Stimulated activated CD4-positive, alpha-beta T cell treated with anti-CD3 and anti-CD28 coated beads, Interleukin-4, amount 100 ng/mL, for 24 hours (primary cell): ENCODE measurements at places on chromosomes 6 and 20.

- DNase-seq = no peak
Measured at GRCh38 chr6:31573239-31574105, 1.4 kb downstream of the LTA start.

DNA sequence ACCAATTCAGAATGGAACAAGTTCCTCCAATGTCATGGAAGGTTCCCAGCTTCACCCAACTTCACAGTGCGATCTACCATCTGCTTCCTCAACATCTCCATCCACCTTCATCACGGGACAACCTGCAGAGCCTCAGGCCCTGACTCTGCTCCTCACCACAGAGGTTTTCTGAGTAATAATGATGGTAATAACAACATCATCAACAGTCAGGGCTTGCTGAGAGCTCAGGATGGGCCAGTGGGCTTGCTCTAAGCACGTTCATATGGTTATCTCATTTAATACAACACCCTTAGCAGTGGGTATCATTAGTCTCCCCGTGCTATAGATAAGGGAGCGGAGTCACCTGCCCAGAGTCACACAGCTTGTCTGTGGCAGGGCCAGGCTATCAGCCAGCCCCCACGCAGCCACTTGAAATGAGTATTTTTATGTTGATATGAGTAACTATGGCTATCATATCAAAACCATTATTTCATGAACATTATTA lies 38.6 kb downstream of the PREX1 start:
- DNase-seq = peak; percentile 45

DNA sequence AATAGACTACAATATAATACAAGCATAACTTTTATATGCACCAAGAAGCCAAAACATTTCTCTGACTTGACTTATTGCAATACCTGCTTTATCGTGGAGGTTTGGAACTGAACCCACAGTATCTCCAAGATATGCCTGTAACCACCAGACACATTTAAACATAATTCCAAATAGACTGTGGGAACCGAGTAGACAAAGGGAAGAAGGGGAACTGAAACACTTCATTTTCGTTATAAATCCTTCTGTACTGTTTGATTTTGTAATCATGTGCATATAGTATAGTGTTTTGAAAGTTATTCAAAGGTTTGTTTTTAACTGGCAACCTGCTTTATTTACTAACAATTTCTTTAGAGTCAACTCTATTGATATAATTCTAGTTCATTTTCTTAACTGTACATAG lies 154.9 kb upstream of the BEND6 start:
- DNase-seq = no peak

DNA sequence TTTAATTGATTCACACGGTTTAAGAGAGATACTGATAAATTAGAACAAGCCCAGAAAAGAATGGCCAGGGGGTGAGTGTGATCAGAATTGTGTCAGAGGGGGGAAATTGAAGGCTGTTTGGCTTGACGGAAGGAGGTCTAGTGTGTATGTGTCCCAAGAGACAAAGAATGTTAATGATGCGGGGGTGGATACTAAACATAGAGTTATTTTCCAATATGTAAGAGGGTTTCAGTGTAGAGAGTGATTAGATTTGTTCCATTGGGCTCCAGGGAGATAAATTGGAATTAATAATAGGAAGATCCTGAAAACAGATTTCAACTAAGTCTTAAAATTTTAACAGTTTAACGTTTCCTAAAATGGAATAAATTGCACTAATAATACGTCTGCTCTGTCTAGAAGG lies 38.1 kb upstream of the UTRN start:
- no peak for DNase-seq

- no peak for DNase-seq
Measured at GRCh38 chr6:163706500-163707087, 292.1 kb downstream of the QKI start.

- no peak for DNase-seq
Measured at GRCh38 chr6:160084198-160084776, 37.3 kb upstream of the SLC22A1 start.

GRCh38 chr6:118419448-118420394 lies 128.4 kb upstream of the PLN start:
- no peak for DNase-seq

GRCh38 chr6:100289285-100289684 lies 175.4 kb downstream of the SIM1 start:
- DNase-seq = no peak

GRCh38 chr6:139050770-139051313 lies 22.3 kb downstream of the ABRACL start:
- no peak for DNase-seq

- no peak for DNase-seq
Measured at GRCh38 chr6:26053992-26054780, 33.0 kb upstream of the HFE start.

- no peak for DNase-seq
Measured at GRCh38 chr20:60310560-60311349, 352.5 kb downstream of the CDH26 start.

- no peak for DNase-seq
Measured at GRCh38 chr6:82178077-82178758, 69.3 kb downstream of the IBTK start.

DNA sequence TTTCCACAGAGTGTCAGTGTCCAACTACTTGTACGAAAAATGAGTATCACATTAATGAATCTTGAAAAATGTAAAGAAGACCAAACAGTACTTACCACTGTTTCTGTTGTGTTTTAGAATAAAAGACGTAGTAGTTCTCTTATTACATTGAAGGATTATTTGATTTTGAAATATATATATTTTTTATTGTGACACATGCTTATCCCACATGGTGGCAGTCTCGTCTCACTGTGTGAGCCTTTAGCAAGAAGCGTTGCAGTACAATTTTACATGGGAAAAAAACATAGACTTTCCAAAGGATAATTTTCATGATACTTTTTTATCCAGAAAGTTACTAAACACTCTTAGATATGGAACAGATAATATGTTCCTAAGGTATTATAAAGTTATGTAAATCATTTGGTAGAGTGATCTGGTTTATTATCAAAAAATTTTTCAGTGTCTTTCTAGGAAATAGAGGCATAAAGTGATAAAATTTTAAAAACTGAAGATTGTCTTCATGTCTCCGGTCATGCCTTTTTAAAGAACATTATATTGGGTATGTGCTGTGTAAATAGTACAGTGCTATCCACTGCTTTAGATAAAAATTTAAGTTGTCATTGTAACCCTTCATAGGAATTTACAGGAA lies 117.5 kb upstream of the SAMD5 start:
- DNase-seq = no peak

DNA sequence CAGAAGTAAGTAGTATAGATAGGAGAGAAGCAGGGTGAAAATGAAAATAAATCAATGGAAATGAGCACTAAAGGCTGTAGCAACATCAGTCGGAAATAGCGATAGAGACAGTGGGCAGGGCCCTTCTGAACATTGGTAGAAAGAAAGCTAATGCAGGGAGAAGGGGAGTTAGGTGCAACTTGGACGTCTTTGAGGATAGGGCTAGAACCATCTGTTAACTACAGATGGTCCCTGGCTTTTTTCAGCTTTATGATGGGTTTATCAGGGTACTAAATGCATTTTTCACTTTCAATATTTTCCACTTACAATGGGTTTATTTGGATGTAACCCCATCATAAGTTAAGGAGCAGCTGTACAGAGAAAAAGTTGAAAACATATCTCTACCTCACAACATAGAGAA lies 72.8 kb upstream of the CNR1 start:
- DNase-seq = no peak

GRCh38 chr6:114290864-114291263 lies 52.0 kb downstream of the HS3ST5 start:
- DNase-seq = no peak

- DNase-seq = no peak
Measured at GRCh38 chr6:34057790-34058189, 88.1 kb downstream of the GRM4 start.

DNA sequence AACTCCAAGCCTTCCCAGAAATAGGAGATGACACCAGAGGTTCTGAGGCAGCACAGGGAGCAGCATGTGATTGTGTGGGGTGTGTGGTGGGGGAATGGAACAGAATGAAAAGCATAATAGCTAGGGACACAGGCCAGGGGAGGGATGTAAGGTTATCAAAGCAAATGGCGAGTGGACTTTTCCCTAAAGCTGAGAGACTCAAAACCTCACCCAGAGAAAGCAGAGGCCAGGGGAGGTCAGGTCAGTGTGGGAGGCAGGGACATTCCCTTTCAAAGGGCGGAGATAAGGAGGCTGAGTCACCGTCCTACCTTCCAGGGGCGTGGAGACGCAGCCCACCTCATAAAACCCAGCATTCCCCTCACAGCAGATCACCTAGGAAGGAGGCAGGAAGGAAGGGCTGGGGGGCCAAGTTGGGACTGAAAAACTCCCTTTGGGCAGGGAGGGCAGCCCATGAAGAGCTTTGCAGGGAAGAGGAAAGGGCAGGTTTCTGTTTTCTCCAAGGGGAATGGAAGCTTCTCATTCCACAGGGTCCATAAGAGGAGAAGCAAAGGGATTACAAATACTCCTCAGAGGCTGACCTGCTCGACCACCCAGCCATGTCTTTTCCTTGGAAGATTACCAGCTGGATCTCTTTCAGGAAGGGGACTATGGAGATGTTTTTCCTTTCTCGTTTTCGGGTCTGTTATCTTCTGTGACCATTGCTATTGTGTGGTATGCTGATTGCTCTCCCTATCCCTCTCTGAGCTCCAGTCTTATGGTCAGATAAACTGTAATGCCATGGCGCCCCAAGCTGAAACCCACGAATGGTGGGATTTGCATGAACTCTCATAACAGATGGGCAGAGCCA lies 9.6 kb upstream of the LY6G5C start:
- no peak for DNase-seq

DNA sequence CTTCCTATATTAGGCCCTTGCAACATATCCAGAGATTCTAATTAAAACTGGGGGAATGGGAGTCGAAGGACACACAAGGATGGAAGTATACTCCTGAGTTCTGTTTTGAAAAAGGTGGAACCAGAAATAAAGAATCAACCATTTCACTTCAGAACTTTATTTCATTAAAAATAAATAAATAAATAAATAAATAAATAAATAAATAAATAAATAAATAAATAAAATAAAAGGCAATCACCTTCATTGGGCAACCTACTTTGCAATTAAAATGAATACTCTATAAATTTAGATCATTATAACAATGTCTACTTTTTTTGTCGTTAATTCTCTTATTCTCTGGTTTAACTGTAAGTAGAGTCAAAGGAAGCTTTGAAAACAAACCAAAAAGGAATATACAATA lies 25.6 kb downstream of the GPR63 start:
- DNase-seq = no peak

DNA sequence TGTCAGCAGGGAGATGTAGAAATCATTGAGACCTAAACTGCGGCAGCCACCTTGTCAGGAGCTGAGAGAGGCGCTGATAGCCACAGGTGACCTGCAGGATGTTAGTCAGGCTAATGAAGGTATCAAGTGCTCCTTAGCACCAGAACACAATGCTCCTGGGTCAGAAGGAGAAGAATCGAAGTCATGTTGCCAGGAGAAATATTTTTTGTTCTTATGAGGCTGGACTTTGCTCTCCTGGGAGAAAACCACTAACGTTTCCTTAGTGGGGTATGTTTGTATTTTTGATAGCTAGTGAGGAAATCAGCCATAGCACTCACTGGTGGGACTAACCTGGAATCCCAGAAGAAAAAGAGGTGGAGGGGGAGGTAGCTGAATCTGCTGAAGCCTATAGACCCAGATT lies 120.9 kb upstream of the LRFN2 start:
- no peak for DNase-seq

DNA sequence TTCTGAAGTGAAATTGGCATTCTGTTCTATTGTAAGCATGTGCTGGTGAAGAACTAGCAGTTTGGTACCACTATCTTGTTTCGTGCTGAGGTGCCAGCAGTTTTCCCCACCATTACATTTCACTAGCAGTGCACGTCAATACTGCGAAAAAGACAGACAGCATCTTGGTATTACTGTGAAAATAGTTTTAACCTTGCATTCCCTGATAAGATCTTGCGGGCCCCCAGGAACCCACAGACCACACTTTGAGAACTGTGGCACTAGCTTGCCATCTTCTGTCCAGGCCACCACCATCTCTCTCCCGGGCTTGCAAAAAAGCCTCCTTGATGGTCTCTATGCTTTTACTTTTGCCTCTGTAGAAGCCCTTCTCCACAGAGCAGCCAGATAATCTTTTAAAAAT lies 185.7 kb downstream of the BACH2 start:
- peak; percentile 54 for DNase-seq

GRCh38 chr6:46024124-46024769 lies 8.6 kb upstream of the CLIC5 start:
- no peak for DNase-seq

DNA sequence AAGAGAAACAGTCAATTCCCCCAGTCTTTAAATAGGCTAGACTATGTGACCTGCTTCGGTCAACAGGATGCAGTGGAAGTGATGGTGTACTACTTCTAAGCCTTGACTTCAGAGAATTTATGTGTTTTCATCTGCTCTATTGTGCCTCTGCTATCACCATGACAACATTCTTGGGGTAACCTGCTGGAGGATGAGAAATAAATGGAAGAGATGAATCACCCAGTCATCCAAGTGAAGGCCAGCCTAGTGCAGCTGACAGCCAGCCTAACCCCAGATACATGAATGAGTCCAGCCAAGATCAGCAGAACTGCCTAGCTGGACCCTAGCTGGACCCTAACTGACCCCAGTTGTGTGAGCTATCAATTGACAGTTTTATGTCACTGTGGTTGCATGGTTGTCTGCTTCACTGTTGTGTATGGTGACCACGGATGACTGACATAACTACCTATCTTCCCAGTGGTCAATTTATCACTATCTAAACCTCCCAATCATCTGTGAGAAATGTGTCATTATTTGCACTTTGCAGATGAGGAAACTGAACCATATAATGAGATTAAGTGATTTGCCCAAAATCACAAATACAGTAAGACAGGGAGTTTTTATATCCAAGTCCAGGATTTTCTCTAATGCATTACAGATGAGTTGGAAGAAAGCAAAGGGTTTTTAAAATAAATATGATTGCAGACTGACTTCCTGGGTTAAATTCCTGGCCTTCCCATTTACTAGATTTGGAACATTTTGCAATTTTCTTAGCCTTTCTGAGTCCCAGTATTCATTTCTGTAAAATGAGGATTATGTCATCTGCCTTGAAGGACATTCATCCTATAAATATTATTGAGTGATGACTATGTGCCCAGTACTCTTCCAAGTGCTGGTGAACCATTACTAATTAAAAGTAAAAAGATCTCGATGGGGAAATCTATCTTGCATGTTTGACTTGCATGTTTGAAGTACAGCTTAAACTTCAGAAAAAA lies 136.4 kb upstream of the PLCB4 start:
- DNase-seq = no peak

DNA sequence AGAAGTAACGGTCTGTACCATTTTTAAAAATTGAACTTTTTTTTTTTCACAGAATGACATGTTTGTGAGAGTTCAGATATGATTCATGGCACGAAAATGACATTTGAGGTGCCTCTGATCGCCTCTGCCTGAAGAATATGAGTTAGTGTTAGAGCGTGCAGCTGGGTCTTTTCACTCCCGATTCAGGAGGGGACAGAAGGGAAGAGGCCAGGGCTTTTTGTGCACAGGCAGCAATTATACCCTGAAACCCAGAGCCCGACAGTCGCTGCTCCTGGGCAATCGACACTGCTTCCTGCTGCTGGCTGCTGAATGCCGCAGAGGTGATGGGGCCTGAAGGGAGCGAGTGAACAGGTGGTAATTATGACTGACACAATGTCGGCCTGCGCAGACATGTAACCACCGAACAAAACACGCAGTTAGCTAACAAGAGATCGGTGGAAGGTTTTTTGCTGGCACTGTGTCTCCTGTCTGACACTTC lies 652.0 kb upstream of the NOX3 start:
- DNase-seq = no peak
